ENCODE measurements at places on chromosomes 4 and X.

- DNase-seq: no peak
These were observed 410.5 kb downstream of the PPP3CA start for GRCh38 chr4:100936661-100937375.

- DNase-seq: no peak
These were observed 68.4 kb upstream of the MID1IP1 start for GRCh38 chrX:38732866-38733265.

GRCh38 chr4:53764761-53765490, 173.6 kb upstream of the LNX1 start:
- no peak for DNase-seq

DNA sequence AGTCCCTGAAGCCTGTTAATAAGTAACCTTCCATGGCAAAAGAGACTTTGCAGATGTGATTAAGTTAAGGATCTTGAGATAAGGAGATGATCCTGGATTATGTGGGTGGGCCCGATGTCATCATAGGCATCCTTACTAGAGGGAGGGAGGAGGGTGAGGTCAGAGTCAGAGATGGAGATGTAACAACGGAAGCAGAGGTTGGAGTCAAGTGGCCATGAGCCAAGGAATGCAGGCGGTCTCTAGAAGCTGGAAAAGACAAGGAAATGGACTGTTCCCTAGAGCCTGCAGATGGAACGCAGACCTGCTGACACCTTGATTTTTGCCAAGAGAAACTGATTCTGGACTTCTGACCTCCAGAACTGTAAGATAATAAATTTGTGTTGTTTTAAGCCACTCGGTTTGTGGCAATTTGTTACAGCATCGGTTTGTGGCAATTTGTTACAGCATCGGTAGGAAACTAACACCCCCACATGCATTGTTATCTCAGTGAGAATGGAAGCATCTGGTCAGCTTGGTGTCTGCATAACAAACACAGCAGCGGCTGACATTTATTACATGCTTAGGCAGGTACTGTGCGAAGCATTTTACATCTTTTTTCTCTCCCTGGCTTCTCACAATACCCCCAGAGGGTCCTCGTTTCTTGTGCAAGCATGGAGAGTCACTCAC, 55.6 kb downstream of the CLDN34 start:
- no peak for DNase-seq

DNA sequence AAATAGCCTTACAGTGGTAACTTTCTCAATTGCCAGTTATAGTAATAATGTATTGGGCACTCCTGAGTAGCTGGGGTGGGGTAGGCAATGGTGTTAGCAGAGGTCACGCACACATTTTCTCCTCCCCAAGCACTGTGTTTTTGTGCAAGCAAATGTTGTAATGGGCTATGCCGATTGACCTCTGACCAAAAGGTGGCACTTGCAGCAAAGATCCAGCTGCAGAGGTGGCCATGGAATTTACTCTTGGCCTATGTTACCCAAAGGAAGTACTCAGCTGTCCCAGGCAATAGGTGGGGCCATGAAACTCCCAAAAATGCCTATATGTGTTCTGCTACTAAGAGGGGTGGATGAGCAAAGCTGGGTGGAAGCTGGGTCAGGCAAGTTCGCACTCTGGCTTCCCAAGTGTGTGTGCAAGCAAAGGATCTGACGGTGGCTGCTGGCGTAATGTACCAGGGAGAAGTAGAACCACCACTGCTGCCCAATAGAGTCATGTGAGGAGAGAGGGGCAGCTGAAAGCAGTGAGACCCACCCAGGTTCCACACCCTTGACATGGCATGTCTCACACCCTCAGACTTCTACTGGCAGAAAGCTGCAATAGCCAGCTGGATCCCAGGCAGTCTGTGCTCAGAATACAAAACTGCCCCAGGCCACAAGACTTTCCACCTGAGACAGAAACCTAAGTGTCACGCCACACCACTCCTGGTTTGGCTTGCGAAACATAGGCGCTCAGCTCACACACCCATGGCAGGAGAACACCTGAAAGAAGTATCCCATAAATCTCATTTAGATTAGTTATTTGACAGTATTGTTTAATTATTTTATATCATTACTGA, 353.3 kb upstream of the EMCN start:
- DNase-seq: no peak

DNA sequence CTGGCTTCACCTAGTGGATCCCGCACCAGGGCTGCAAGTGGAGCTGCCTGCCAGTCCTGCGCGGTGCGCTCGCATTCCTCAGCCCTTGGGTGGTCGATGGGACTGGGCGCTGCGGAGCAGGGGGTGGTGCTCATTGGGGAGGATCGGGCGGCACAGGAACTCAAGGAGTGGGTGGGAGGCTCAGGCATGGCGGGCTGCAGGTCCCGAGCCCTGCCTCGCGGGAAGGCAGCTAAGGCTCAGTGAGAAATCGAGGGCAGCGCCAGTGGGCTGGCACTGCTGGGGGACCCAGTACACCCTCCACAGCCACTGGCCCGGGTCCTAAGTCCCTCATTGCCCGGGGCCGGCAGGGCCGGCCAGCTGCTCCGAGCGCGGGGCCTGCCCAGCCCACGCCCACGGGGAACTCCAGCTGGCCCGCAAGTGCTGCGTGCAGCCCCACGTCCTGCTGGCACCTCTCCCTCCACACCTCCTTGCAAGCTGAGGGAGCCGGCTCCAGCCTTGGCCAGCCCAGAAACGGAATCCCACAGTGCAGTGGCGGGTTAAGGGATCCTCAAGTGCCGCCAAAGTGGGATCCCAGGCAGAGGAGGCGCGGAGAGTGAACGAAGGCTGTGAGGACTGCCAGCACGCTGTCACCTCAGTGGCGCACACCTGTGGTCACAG, 27.6 kb upstream of the PGRMC1 start:
- no peak for DNase-seq

DNA sequence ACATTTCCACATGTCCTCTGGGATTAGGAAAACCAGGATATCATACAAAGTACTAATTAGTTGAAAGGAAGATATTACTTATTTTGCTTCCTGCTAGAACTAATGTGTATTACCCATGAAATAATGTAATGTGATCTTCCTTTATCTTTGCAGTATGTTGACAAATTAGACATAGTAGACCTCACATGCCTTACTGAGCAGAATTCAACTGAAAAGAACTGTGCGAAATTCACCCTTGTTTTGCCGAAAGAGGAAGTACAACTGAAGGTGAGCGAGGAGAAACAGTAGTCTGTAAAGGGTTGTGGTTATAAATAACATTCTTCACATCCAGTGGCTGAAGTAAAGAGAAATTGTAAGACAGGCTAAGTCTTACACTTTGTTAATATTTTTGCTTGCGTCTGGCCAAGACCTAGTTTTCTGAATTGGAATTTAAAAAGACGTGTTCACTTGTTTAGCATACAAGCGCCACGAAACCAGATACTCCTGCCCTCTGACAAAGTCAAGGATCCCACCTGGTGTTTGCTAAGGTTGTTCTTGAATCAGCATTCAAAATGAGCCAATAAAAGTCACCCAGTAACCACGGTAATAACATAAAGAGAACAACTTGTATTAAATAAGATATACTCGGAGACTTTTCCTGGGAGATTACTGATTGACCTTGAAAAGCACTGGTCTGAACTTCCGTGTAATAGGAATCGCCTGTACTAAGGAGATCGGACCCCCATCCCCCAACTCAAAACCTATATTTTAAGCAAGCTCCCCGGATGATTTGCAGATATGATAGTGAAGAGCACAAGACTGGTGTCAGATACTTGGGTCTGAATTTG, 16.9 kb downstream of the STAP1 start:
- no peak for DNase-seq

- no peak for DNase-seq
These were observed 229.3 kb upstream of the BCOR start for GRCh38 chrX:40327085-40327484.

- no peak for DNase-seq
These were observed 180.9 kb downstream of the RASL11B start for GRCh38 chr4:53043055-53043454.

DNA sequence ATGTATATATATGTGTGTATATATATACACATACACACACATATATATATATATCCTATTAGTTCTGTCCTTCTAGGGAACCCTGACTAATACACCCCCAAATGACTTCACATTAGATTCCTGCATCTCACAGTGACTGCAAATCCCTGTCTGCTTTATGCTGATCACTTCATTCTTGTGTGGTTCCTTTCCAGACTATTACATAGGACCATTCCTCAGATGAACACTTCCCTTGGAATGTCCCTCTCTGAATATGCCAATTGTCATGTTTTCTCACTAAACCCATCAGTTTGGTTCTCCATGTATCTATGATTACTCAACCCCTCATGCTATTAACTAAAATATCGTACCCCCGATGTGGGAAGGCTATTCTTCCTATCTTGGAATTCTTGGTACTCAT, 605.2 kb upstream of the NR3C2 start:
- no peak for DNase-seq

DNA sequence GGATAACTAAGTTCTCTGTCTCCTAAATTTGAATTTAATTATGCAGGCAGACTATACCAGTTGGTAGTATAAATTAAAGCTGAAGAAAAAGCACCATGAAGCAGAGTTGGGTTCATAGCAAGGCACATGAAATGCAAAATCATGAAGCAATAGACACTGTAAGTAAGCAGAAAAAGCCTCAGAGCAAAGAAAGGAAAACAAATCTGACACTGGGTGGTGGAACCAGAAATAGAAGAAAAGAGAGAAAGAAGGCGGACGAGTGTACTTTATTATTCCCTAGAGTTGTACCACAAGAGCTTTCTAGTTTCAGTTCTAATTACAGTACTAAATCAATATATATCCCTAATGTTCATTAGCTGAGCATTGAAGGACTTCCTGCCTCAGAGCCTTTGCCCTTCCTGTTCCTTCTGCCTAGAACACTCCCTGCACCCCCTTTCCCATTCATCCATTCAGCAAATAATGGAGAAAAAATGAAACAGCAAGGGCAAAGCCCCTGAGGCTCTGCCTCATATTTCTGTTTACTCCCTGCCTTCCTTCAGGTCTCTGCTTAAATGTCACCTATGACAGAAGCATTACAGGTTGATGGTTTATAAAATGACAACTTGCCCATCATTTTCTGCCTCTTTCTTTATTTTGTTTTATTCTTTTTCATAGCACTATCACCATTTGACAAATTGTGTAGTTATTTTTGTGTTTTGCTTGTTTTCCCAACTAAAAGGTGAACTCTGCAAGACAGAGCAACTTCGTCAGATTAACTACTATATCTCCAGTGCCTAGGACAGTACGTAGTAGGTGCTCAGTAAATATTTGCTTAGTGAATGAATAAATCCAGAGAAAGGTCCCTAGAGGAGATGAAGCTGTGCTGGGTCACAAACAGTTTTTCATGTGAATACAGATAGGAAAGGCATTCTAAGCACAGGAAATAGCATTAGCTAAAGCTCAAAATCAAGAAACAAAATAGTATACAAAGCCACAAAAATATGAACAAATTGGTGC, 154.0 kb upstream of the RASGEF1B start:
- DNase-seq: no peak

GRCh38 chr4:109294468-109295020, 7.9 kb downstream of the COL25A1 start:
- no peak for DNase-seq

GRCh38 chr4:181536811-181537434, 706.3 kb upstream of the TENM3 start:
- no peak for DNase-seq

DNA sequence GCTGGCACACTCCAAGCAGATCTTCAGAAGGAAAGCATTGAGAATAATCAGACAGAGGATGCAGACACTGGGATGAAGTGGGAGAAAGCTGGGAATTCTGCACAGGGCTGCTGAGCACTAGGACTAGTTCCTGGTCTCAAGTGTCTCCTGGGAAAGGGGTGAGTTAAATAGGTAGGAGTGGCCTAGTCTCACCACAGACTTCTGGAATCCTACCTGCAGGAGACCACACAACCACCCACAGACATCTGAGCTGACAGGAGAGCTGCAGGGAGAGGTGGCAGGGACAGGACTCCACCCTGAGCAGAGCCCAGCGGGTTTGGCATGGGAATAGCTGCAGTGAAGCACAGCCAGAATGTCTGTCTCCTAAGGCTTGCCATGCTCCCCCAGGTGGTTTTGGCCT, 95.1 kb upstream of the GALNTL6 start:
- no peak for DNase-seq

DNA sequence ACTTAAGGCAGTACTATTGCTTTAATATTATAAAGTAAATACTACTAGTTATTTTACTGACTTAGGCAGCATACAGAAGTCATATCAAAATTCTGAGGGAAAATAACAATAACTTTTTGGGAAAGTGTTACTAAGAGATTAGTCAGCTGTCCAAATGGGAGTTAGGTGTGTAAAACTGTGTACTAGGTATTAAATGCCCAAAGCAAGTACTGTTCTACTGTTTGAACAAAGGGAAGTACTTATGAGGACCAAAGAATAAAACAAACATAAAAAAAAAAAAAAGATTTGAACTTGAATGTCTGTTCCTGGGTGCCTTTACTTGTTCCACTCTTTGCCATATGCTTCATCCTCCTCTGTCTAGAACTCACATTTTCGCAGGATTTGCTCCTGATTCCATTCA, 174.4 kb downstream of the MSL3 start:
- DNase-seq: no peak

DNA sequence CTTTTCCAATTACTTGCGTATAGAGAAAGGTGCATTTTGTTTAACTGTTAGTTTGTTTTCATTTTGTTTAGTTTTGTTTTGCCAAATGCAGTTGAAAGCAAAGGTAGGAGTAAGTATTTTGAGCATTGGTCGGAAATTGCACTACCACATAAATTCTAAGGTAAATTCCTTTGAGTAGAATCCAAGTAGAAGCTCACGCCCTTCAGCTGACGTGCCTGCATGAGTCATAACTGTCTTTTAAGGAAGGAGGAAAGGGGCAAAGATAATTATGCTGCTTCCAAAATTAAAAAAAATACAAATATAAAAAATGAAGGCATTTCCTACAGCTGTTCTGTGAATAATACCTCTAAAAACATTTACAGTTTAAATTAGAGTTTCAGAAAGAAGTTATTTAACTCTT, 110.2 kb upstream of the MYOZ2 start:
- DNase-seq: no peak

DNA sequence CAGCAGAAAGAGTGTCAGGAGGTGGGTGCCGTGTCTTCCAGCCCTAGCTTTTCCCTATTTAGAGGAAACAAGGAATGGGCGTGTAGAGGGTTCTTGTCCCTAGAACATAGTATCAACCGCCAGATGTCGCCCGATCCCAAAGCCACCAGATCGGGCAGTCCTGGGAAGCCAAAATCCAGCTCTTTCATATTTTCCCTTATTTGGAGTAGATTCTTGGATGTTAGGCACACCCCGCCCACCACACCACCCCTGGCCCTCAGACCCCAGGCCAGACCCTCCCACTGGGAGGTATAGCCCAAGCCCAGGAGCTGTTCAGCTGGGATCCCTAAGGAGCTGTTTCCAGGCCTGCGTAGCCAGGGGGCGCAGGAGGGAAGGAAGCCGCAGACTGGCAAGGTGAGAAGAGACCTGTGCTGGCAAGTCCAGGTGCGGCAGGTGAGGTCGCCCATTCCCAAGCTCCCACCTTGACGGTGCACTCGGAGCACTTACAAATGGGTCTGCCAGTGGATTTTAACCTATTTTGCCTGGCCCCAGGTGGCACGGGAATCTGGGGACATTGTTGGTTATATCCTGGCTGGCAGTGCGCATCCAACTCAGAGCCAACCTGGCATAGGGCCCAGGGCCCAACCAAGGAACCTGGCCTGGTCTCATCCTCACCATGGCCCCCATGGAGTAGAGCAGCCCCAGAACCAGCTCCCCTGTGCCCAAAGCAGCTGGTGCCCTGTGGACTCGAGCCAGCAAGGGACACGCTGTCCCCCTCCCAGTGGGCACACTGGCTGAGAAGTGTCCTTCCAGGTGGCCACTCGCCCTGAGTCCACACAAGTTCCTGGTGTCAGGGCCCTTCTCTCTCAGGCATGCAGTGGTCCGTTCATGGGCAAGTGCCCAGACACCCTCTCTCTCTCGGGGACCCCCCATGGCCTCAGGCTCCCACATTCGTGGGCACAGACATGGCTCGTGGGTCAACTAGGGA, 811 bp downstream of the FLNA start:
- no peak for DNase-seq
